ENCODE measurements at places on chromosomes 6 and 20.

DNA sequence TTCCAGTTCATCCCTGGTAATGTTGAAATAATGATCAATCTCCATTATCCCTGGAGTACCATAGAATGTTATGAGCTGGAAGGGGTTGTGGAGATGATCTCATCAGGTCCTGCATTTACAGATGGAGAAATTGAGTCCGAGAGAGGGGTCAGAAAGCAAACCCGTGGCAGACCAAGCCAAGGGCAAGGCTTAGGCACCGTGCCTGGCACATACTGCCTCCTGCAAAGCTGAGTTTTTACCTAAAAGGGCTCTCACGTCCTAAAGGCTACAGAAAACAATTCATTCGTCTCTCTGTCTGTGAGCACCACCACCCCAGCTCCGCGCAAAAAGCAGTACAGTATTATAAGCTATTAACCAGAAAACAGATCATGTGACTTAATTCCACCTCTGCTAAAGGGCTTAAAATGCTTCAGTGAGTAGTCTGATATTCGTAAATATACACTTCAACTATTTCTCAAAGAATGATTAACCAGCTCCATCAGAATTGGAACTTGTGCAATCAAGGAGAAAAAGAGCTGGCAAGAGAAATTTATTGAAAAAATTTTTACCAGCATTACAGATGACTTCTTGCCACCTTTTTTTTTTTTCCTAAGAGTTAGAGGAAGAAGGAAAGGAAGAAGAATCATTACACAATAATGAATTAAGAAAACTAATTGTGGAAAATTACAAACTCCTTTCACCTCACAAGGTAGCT, 3.4 kb upstream of the PARD6B start:
- DNase-seq: no peak

DNA sequence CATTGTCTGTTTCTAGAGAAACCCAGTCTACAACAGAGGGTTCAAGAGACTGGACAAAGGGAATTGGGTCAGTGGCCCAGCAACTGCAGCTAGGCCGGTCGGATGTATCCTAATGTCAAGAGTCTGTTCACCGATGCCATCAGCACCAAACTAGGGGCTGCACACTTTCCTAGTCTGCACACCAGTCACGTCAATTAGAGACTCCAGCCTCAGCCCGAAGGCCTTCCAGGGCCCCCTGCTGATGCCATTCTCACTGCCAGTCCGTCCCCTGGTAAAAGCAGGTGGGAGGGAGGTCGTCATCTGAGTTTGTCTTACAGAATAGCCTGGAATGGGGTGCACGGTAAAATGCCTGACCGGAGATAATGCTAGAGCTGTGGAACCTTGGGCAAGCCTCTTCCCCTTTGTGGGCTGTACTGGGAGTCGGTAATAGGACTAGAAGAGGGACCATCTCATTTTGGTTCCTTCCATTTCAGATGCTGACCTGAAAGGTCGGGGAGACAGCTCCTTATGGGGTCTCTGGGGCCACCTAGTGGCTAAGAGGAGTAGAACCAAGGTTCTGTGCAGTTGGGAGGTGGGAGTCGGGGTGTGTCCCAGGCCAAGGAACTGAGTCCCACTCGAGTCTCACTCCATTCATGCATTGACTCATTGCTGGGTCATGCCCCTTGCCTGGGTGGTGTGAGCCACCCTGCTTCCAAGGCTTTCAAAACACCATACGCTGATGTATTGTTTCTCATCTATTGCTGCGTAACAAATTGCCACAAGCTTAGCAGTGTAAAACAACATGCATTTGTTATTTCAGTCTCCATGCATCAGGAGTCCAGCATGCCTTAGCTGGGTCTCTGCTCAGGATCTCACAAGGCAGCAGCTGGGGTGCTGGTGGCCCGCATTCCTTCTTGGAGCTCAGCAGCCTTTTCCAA, 5.1 kb downstream of the SOX12 start:
- DNase-seq: peak; percentile 2

DNA sequence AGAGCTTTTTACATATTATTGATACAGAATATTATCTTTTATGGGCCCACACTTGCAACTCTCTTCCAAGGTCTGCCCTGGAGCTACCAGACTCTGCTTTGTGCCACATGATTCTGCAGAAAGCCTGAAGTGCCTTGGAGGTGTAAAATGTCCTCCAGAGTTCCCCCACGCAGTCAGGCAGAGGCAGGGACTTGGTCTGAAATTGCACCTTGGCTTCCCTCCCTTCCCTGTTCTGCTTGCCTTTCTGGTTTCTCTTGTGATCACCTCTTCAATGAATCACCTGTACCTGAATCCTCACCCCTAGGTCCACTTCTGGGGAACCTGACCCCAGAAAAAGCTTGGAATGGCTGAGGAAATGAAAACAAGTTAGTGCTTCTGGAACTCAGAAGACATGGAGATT, 43.0 kb upstream of the TGM2 start:
- no peak for DNase-seq

- DNase-seq: no peak
These were observed 386.1 kb upstream of the ZFP64 start for GRCh38 chr20:52577696-52578095.

GRCh38 chr20:36094497-36094896, 60.0 kb upstream of the EPB41L1 start:
- DNase-seq: no peak

DNA sequence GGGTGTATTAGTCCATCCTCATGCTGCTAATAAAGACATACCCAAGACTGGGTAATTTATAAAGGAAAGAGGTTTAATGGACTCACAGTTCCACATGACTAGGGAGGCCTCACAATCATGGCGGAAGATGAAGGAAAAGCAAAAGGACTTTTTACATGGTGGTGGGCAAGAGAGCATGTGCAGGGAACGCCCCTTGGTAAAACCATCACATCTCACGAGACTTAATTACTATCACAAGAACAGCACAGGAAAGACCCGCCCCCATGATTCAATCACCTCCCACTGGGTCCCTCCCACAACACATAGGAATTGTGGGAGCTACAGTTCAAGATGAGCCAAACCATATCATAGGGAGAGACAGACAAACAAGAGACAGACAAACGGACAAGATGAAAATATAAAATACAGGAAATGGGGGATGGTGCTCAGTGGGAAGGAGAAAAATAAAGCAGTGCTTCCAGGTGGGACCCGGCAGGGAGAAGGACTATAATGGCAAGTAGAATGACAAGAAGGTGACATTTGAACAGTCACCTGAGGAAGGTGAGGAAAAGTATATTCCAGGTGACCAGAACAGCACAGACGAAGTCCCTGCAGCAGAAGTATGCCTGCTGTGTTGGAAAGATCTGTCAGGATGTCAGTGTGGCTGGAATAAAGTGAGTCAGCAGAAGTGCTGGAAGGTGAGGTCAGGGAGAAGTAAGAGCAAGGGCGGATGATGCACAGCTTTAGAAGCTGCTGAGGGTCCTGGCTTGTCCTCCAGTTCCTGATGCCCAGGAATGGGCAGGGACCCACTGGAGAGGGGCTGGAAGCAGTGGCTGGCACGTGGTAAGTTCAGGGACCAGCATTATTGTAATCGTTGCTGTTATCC, 61.1 kb downstream of the SLC2A10 start:
- no peak for DNase-seq

DNA sequence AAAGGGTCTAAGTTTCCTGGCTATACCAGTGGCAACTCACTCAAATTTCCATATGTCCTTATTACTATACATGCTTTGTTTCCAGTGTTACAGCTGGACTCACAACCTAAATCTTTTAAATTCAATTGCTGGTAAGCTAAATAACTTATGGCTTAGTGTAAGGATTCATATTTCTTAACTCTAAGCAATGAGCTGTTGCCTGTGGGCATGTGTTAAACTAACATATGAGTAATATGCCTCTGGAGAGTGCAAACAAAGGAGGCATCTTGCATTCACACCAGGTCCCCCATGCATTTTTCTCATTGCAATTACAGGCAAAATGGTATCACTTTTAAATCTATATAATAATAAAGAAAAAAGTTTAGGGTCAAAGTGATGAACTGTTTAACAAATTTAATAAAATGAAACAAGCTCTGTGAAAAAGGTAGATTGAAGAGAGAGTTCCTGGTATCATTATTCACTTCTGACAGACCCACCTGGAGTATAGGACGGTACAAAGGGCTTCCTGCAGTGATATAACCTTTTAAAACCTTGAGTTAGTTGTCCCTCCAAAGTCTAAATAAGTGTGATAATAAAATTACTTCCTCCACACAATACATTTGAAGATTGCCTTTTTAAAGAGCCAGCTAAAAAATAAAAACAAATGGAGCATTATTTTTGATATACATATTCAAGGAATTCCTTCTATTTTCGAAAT, 57.6 kb upstream of the HMGCLL1 start:
- peak; percentile 53 for DNase-seq

DNA sequence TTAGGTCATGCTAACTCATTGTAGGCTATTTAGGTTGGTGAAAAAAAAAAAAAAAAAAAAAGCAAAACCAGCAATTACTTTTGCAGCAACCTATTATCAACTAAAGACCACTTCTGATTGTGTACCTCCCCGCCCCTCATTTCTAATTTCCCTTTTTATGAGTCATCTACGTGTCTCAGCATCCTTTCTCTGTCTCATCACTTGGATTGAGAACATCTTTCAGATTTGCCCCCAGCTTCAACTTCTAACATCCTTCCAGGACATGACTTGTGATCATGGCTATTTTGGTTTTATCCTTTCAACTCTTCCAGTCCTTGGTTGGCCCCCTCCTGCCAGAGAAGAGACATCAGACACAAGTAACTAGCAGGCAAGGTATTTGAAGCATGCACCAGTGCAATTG, 156.7 kb upstream of the CCN2 start:
- no peak for DNase-seq

- DNase-seq: no peak
These were observed 47.4 kb downstream of the TBPL1 start for GRCh38 chr6:134000443-134000842.

DNA sequence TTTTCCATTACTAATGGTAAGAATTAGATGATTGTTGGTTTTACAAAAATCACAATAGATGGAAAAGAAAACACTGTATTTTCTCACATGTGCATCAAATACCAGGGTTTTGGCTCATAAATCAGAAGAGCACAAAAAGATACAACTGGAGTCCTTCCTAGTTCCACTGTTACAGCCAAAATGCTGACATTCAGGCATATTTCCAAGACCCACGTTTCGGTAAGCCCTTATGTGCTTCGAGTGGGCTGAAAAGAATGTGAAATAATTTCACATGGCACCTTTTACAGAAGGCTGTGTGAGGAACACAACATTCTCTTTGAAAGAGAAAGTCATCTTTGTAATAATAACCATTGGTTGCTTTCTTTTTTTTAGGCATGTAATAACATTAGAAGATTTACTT, 326.7 kb upstream of the FLRT3 start:
- DNase-seq: no peak

- DNase-seq: no peak
These were observed 93.4 kb downstream of the ZMYND8 start for GRCh38 chr20:47263080-47263464.

DNA sequence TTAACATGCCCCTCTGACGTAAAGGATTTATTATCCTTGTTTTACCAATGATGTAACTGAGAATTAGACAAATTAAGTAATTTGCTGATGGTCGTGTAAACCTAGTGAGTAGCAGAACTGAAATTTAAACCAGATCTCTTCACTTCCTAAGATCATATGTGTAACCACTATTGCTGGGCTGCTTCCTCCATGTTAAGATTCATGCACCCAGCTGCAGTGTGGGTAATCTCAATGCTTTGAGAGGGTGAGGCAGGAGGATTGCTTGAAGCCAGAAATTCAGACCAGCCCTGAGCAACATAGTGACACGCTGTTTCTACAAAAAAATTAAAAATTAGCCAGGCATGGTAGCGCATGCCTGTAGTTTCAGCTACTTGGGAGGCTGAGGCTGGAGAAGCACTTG, 97.9 kb downstream of the L3MBTL3 start:
- no peak for DNase-seq

DNA sequence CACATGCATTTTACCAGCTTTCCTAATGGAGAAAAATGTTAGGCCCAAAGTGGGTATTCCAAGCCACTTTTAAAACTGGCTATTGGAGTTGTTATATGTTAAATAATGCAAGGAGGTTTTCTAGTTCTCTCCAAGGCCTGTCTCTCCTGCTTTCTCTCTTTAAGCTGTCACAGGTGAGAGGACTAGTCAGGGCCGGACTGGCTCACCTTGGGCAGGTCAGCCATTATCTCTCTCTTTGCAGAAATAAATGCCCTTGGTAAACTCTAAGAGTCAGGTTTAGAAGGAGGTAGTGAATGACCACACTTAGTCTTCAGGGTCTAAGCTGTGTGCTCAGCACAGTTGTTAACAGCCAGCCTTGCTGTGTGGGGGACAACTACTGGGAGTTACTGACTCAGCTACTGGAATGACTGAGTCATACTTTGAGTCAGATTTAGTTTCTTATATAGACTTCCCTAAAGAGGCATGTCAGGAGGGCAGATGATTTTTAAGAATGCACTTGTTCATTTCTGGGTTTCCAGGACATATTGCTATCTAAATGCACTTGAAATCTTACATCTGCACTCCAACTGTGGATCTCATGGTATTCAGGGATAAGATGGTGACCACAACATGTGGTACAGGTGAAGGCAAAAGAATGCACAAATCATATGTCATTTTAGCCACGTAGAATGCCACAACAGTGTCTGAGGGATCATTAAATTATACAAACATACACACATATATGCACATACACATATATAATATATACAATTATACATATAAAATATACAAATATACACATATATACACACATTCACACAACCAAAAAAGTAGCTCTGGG, 719.4 kb downstream of the EPM2A start:
- peak; percentile 90 for DNase-seq

DNA sequence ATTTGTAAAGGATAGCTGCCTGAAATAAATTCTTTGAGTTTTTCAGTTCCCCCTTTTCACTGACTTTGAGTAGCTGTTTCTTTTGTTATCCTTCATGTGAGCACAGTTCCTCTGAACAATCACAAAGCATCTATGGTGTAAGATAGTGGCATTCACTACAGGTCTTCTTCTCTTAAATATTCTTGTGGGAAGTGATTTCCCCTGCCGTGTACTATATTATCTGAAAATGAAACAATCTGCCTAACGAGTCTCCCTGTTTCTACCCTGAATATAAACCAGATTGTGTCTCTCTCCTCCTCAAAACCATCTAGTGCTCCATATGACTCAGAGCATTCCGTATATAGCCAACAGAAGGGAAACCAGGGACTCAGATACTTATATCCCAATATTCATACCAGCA, 380.1 kb upstream of the SOX4 start:
- no peak for DNase-seq

DNA sequence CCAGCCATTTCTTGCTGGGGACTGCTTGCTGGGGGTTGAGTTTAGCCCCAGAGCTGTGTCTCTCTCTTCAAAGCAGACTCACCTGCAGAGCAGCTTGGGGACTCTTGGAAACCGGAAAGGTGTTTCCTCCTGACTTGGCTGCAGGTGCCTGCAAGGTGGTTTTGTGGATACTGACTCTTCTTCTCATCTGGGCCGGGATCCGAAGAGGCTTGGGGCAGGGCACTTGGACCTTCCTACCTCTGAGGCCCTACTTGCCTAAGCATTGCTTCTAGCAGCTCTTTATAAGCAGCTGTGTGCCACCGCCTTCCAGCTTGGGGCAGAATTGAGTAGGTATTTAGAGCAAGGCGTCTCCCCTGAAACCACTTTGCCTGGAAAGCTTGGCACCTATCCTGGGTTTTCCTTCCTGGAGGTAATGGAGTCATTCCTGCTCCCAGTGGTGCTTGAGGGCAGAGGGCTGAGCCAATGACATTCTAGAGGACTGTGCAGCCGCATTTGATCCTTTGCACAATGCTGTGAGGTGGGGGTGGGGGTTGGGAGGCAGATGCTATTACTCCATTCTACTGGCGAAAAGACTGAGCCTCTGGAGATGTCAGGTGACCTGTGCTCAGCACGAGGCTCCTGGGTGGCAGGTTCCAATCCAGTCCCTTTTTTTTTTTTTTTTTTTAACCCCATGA, 3.4 kb upstream of the CTSZ start:
- DNase-seq: peak; percentile 83

Measured in NCI-H226 (cell line).